Activated naive CD8-positive, alpha-beta T cell treated with anti-CD3 and anti-CD28 coated beads, Interleukin-2, amount 10 ng/mL, durations not matched to agents 7 days and 5 days (primary cell): ENCODE measurements at places on chromosomes 12 and 14. TPM values are rescaled to one million over a fixed set of nuclear protein-coding genes. Genes with fewer than 3 reads are reported as not detected.
A peak's percentile ranks its signal among the peaks of the same experiment; 100 is the strongest.

DNA sequence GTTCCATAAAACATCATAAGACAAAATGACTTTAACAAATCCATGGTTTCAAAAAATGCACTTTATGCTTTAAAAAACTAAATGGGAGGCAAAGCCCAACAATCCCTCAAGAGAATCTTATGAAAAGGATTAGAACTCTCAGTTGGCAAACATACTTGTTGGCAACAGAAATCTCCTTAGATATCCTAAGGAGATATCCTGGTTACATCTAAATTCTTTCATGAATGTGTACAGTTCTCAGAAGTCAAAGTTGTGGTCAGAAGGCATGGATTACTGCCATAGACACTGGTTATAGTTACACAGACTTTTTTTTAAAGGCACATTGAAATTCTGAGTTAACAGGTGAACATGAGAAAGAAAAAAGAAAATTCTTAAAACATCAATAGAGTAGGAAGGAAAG is 17.5 kb upstream of the ISM2 start:
- H3K27ac ChIP-seq, result no peak overlapping the region
- H3K4me3 ChIP-seq, result no peak overlapping the region
- DNase-seq, result no peak

- H3K27me3 ChIP-seq, result no peaks in the 10 kb centered on the region
- H3K4me3 ChIP-seq, result peak overlapping the region; percentile 95
- peaks cover 7% of the 10 kb centered on the region for H3K36me3 ChIP-seq
- peak; percentile 66 for DNase-seq
These were observed 673 bp upstream of the TTC9 start for GRCh38 chr14:70640938-70641547.

Gene KRT82
- total RNA-seq, result not detected

Gene CLEC1A
- not detected for total RNA-seq

GRCh38 chr12:47753021-47754001 is 5.4 kb downstream of the RAPGEF3 start:
- H3K4me1 ChIP-seq, result peaks cover 28% of the 10 kb centered on the region
- no peak for DNase-seq
- no peak overlapping the region for H3K4me3 ChIP-seq
- H3K36me3 ChIP-seq, result no peaks in the 10 kb centered on the region
- H3K27me3 ChIP-seq, result no peaks in the 10 kb centered on the region

DNA sequence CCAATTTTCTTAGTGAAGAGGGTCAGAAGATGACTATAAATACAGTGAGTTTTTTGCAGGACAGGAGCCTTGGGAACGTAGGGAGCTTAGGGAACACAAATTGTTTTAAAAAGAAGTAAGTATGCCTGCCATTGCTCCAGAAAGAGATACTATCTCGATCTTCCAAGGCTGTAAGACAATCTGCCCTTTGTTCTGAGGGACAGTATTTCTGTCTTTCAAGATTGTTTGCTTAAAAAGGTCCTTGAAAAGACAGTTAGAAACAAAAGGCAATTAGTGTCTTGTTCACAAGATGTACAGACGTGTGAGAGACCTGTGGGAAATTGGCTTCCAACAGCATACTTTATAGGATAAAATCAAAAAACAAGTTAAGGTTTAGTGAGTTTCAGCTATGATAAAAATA is 321.2 kb upstream of the FAR2 start:
- H3K27ac ChIP-seq, result no peak overlapping the region
- H3K27me3 ChIP-seq, result no peaks in the 10 kb centered on the region
- no peak for DNase-seq
- no peaks in the 10 kb centered on the region for H3K4me1 ChIP-seq

Gene HHIPL1
- 0.17 TPM for total RNA-seq

Gene LHX5
- not detected for total RNA-seq

GRCh38 chr12:38384816-38385378 is 68.3 kb downstream of the ALG10B start:
- DNase-seq, result no peak
- H3K27me3 ChIP-seq, result no peaks in the 10 kb centered on the region
- no peaks in the 10 kb centered on the region for H3K36me3 ChIP-seq

- H3K27me3 ChIP-seq, result peaks cover 5% of the 10 kb centered on the region
- H3K27ac ChIP-seq, result no peak overlapping the region
- H3K4me3 ChIP-seq, result no peak overlapping the region
- H3K36me3 ChIP-seq, result no peaks in the 10 kb centered on the region
- no peak for DNase-seq
These were observed 91.9 kb upstream of the OVCH1 start for GRCh38 chr12:29589286-29589820.

DNA sequence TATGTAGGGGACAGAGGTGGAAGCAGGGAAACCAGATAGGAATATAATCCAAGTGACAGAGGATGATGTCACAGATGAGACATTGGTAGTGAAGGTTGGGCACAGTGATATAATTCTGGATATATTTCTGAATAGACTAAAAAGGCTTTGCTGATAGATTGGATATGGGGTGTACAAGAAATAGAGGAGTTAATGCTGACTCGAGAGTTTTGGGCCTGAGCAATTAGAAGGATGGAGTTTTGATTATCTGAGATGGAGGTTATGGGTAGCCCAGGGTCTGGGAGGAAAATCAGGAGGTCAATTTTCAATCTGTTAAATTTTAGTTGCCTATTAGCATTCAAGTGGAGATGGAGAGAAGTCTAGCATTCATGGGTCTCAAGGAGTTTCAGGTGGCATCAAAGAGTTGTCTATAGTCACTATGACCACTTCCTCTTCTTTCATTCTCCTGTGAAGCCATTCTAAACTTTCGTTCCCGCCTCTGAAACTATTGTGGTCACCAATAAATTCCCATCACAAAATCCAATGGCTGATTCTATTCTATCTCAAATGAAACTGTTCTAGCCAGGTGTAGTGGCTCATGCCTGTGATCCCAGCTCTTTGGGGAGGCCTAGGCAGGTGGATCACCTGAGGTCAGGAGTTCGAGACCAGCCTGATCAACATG is 10.6 kb upstream of the ANO6 start:
- H3K4me3 ChIP-seq, result no peak overlapping the region
- no peaks in the 10 kb centered on the region for H3K27me3 ChIP-seq
- no peak overlapping the region for H3K27ac ChIP-seq
- peaks cover 6% of the 10 kb centered on the region for H3K4me1 ChIP-seq
- DNase-seq, result no peak

DNA sequence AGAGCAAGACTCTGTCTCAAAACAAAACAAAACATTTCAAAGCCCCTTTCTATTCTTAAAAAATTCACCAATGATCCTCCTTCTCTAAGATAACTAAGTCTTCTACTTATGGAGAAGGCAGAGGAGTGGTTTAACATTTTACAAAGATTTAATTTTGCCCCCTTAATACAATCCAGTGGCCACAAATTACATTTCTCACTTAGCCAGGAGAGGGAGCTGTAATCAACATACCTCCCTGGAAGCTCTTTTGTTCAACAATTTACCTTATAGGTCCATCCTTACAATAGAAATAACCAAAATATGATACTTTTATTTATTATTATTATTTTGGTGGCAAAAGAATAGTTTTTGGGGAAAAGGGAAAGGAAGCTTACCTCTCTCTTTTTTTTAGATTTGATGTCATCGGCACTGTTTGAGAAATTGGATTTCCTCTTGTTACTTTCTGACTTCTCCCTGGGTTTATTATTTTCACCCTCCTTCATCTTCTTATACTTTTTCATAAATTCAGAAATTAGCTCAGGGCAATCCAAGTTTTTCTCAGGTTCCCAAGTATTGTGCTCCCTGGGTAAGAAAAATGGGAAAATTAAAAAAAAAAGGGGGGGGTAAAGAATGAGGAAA is 28.1 kb downstream of the CBX5 start:
- DNase-seq, result no peak
- no peak overlapping the region for H3K27ac ChIP-seq
- peaks cover 6% of the 10 kb centered on the region for H3K4me1 ChIP-seq

- no peaks in the 10 kb centered on the region for H3K27me3 ChIP-seq
- H3K27ac ChIP-seq, result no peak overlapping the region
- DNase-seq, result no peak
- peaks cover 2% of the 10 kb centered on the region for H3K36me3 ChIP-seq
These were observed 15.8 kb upstream of the TEX22 start for GRCh38 chr14:105382343-105383082.

DNA sequence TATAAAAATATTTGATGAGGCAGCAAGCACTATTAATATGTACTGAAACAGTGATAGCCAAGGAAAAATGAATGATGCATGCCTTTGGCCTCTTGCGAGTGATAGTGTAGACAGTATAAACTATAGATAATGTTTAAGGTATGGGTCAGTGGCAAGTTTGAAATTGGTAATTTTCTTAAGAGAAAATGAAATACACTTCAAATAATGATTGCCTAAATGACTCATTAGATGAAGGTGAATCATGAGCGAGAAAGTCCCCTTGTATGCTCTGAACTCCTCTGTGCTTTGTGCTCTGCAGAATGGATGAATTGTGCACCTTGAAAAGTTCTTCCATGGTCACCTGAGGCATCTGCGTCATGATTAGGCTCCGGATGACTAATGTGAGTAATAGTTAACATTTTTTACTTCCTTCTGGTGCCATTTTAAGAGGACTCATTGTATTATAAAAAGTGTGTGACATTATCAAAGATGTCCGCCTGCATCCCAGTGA is 84.9 kb upstream of the RTL1 start:
- no peak overlapping the region for H3K27ac ChIP-seq
- peaks cover 19% of the 10 kb centered on the region for H3K27me3 ChIP-seq
- no peak for DNase-seq
- no peak overlapping the region for H3K4me3 ChIP-seq
